ENCODE measurements at places on chromosomes 3 and 15.

GRCh38 chr3:144332868-144333267, 361.2 kb downstream of the DIPK2A start:
- no peak for DNase-seq

DNA sequence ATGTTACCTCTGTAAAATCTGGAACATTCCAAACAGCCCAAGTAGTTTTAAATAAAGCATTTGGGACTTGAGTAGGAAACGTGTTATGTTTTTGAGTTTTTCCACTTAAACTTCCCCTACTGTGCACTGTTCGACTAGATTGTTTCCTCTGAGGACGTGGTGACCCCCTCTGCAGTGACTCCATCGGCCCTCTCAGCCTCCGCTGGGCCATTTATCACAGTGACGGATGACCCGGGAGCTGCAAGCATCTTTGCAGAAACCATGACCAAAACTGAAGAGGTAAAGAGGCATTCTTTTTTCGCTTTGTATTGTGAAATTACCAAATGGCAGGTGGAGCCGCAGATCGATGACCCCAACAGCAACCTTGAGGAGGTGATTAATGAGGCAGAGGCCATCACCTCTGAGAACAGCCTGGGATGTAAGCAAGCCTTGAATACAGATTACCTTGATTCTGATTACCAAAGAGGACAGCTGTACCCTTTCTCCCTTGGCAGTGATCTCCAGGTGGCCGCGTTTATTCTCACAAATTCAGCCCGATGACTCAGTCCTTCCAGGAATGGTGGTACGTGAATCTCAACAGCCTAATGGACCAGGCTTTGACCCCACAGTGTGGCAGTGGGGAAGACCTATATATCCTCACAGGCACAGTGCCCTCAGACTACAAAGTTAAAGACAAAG, 79.1 kb upstream of the FAN1 start:
- DNase-seq: no peak

DNA sequence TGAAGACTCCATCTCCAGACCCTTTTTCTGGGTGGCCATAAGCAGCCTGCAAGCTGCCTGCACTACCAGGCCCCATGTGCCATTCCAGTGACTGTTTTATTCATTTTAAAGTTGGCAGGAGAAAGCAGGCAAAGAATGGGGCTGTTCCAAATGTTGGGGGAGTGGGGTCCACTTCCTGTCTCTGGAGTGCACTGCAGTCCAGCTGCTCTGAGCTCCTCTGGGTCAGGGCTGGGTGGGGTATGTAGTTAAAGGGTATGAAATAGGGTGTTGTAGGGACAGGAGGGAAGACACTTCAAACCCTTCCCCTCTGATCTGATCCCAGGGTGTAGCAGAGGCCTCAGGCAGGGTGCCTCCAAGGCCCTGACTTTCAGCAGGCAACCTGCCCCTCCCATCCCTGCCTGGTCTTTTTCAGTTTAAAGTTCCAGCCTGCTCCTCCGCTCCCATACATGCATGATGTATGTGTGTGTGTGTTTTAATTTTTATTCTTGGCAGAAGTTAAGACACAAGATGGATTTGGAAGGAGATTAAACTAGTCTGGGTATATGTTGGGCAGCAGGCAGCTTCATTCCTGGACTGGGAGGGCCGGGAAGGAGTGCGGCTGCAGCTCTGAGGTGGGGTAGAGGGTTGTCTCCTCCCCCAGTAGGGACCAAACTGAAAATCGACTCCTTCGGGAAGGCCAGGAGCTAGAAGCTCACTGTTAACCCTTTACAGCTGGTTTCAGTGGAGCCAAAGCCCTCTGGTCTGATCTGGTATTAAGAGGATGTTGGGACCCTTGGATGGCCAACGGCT, 17.3 kb downstream of the BOC start:
- DNase-seq: no peak

DNA sequence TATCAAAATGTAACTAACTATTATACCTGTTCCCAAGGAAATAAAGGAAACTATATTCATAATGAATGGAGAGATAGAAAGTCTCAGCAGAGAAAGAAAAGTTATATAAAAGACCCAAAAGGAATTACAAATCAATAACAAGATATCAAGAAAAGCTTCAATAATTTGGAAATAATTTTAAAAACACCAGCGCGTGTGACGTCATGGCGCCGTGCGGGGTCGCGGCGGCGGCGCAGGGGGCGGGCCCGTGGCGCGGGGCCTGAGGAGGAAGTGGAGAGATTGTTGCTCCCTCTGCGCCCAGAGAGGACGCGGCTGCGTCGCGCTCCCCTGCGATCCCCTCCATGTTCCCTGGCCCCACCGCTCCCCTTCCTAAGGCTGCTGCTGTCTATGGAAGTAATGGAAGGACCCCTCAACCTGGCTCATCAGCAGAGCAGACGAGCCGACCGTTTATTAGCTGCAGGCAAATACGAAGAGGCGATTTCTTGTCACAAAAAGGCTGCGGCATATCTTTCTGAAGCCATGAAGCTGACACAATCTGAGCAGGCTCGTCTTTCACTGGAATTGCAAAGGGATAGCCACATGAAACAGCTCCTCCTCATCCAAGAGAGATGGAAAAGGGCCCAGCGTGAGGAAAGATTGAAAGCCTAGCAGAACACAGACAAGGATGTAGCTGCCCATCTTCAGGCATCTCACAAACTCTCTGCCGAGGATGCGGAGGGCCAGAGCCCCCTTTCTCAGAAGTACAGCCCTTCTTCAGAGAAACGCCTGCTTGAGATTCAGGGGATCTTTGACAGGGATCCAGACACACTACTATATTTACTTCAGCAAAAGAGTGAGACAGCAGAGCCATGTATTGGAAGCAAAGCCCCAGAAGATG, 4.1 kb downstream of the XCR1 start:
- DNase-seq: no peak

DNA sequence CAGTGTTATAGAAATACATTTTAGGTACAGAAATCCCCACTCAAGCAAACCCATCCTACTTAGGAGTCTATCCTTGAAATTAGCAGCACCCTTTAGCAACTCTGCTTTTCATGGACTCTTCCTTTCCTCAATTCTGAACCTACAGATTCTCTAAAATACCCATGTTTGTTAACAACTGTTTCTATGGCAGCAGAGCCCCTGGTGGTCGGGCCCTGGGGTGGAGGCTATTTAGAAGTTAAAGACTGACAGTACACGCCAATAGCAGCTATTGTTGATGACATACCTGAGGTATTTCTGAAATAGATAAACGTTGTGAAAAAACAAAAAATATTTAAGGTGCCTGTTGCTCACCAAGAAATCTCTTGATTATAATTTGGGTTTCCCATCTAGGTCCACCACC, 23.4 kb upstream of the NRG4 start:
- DNase-seq: no peak

GRCh38 chr15:62209821-62210220, 44.7 kb upstream of the C2CD4B start:
- no peak for DNase-seq

- no peak for DNase-seq
Observed at GRCh38 chr3:100082714-100083113, 31.6 kb downstream of the FILIP1L start.

DNA sequence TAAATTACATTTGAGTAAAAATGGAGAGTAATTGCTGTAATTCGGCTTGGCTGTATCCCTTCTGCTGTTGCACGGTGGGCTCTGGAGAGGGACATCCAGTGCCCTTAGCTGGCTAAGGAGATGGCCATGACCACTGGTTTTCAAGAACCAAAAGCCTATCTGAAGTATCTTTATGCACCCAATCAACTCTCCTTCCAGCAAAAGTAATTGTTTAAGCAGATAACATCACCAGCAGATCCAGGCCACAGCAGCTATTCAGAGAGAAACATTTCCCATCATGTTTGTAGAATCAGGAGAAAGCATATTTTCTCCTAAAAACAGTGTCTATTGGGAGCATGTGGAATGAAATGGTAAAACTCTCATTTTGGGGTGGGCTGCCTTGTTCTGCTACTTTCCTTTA, 514.5 kb upstream of the RGMA start:
- no peak for DNase-seq

DNA sequence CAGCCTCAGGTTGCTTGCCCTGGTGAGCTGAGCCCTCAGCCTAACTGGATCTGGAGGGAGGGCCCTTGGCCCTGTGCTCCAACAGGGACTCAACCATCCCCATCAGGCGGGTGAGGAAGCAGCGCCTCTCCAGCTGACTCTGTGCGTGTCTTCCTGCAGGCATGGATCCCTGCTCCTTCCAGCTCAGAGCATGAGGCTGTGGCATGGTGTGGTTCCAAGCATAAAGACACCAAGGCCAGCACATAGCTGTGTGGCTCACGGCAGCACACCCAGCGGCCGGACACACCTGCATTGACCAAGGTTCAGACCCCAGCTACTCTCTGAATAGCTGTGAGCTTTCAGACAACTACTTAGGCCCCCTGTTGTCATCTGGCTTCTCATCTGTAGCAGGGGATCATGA, 131.0 kb upstream of the PLXNA1 start:
- no peak for DNase-seq

GRCh38 chr15:70401709-70402108, 304.0 kb upstream of the TLE3 start:
- no peak for DNase-seq

DNA sequence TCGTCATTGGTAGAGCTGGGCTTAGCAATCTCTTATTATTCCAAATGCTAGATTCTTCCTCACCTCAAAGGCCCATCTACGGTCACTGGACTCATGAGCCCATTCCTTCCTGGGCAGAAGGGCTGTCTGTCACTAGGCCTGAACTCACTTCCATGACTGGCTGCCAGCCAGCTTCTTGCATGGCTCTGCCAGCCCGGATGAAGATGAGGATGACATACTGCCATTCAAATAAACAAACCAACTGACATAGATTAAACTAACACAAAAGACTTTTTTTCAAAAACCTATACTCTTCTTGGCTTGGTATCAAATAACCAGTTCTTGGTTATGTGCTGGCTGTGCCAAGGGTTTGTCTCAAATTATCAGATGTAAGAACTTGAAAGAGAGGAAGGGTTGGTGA, 23.8 kb downstream of the ISL2 start:
- DNase-seq: no peak

GRCh38 chr3:134395103-134395502, 20.9 kb upstream of the AMOTL2 start:
- DNase-seq: no peak
